Activated CD4-positive, CD25-positive, alpha-beta regulatory T cell treated with anti-CD3 and anti-CD28 coated beads, Interleukin-2, amount 50 U/mL, for 16 hours (primary cell): ENCODE measurements at places on chromosomes 16 and 17.

DNA sequence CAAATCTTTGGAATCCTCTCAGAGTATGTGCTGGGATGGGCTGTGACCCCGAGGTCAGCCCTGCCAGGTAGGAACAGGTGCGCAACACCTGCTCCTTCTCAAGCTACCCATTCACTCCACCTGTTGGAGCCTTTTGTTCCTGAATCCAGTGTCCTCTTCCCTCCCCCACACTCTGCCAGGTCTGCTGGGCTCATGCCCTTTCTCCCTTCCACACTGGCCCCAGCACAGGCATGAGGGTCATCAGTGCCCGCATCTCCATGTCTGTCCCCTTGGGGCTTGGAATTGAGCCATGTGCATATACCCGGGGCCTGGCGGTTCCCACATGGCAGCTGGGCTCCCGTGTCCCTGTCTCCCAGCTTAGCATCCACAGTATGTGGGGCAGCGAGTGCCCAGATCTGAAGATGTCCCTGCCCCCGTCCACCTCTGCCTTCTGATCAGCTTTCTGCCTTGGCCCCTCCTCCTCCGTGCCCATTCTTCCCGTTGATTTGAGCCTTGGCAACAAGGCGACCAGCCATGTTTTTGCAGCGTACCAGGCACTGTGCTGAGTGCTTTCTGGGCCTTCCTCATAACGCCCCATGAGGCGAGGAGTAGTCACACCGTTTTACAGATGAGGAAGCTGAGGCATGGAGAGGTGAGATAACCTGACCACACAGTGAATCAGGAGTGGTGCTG lies 102.2 kb downstream of the RAP1GAP2 start:
- no peak for DNase-seq

- DNase-seq: no peak
These were observed 279.5 kb upstream of the ASIC2 start for GRCh38 chr17:33572615-33573014.

- DNase-seq: no peak
These were observed 12.5 kb upstream of the PHF12 start for GRCh38 chr17:28963841-28964240.

DNA sequence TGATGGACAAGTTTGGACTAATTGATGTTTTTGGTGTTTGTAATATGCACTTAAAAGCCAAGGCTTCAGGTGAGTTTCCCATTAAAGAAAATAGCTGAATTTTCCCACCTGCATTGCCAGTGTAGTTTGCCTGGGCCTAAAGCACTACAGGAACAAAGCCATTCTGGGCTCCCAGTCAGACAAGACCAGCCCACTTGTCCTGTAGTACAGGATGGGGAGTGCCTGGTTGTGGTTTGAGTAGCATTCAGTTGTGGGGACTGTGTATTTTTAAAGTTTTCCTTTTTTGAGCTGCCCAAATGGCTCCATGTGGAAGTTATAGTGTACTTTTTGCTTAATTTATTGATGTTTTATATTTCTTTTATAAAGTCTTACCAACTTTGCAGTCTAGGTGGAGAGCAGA lies 91.7 kb downstream of the TANGO6 start:
- no peak for DNase-seq

DNA sequence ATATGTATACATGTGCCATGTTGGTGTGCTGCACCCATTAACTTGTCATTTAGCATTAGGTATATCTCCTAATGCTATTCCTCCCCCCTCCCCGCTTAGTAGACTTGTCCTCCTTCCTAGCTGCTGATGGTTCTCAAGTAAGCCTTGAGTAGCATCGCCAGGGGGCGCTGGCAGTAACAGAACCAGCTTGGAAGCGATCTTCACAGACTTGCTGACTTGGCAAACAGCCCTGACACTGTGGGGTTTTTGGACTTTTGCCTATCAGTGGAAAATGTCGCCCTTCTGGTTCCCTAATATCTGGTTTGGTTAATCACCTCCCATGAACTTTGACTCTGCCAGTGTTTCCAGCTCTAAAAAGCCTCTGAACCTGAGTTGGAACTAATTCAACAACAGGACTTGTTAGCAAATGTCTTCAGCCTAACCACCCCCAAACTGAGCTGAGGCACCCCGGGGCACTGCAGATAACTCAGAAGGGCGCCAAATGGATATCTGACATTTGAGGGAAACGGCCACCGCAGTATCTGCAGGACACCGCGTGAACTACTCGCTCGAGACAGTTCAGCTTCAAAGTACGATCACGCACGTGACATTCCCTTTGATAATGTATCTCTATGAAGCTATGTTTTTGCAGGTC lies 15.4 kb upstream of the SPATA32 start:
- DNase-seq: peak; percentile 79

- no peak for DNase-seq
These were observed 51.3 kb upstream of the FBXO47 start for GRCh38 chr17:39018267-39019134.

GRCh38 chr17:72407336-72407909 lies 286.6 kb downstream of the SOX9 start:
- no peak for DNase-seq

GRCh38 chr16:85978291-85978775 lies 79.4 kb downstream of the IRF8 start:
- DNase-seq: no peak

DNA sequence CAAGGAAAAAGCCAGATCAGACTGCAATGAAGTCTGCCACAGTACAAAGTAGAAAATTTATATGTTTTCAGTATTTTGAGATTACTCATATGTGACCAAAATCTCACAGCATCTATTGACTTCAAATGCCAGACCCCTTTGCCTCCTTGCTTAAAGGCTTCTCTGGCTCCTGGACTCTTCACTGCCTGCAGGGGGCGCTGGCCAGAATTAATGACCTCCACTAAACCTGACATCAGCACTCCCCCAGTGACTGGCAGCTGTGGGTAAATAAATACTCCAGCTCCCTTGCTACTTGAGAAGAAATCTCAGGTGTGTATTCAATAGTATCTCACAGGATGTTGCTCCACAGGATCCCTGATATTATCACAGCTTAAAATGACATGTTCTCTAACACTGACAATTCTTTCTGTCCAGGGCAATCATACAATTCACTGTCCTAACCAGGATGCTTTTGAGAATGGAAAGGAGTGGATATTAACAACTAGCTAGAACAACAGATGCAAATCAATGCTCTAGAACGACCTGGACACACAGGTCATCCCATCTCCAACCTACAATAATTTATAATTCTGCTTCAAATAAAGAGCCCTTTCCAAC lies 4.0 kb downstream of the BECN1 start:
- DNase-seq: peak; percentile 40
